ENCODE measurements at places on chromosomes 12 and 14.

DNA sequence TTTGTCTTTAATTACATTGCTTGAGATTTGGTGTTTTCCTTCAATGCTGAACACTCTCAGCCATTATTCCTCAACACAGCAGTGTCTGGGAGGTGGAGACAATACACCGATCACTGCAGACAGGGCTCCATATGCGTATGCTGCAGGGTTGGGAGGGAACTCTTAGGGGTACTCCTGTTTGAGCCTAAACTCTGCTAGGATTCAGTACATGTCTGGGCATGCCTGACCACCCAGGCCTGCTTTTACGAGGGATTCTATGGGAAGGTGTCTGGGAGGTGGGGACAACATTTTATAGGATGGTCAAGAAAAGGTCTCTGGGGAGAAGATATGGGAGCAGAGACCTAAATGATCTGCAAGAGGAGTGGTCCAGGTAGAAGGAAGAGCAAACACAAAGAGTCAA, 34.3 kb downstream of the DHRS2 start:
- no peak for DNase-seq

- no peak for DNase-seq
Observed at GRCh38 chr12:2417481-2418160, 364.8 kb downstream of the CACNA1C start.

- no peak for DNase-seq
Observed at GRCh38 chr14:79534703-79535353, 676.5 kb downstream of the DIO2 start.

GRCh38 chr12:120662879-120663278, 22.5 kb downstream of the CABP1 start:
- DNase-seq = no peak

GRCh38 chr12:65655074-65655493, 169.2 kb upstream of the HMGA2 start:
- no peak for DNase-seq

- DNase-seq = no peak
Observed at GRCh38 chr12:86613311-86613710, 357.1 kb upstream of the MGAT4C start.

DNA sequence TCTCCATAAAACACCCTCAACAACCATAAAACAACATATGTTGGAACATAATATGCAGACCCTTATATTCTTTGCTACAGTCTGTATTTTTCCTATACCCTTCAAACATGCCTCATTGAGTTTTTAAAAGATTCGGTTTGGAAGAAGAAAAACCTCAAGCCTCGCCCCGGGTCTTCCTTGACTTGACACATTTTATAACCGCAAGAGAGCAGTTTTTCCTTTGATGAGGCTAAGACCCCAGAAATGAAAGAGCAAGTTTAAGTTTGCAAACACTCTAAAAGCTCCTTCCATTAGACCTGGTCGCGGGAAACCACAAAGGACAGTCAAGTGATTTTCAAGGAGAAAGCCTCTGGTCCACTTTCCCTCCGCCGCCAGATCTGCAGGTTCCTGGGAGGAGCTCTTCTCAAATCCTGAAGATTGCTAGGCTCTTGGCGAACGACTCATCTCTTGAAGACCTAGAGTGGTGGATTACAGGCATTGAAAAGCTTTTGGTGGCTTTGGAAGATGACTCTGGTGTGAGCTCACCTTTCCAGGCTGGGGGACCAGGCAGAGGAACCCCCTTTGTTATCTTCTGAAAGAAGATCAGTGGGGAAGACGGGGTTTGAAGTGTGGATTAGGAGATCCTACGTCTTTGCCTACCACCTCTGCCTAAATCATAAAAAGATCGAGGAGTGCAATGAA, at the start of gene ASCL4:
Gene ASCL4 (plus strand): TSS at position 356 of the 681 bp plus-strand sequence. CDS start 515 bp downstream, outside the sequence.
- DNase-seq = no peak

GRCh38 chr12:197911-198695, 15.9 kb downstream of the SLC6A12 start:
- DNase-seq = no peak

- no peak for DNase-seq
Observed at GRCh38 chr12:65311260-65311659, 32.8 kb downstream of the MSRB3 start.

DNA sequence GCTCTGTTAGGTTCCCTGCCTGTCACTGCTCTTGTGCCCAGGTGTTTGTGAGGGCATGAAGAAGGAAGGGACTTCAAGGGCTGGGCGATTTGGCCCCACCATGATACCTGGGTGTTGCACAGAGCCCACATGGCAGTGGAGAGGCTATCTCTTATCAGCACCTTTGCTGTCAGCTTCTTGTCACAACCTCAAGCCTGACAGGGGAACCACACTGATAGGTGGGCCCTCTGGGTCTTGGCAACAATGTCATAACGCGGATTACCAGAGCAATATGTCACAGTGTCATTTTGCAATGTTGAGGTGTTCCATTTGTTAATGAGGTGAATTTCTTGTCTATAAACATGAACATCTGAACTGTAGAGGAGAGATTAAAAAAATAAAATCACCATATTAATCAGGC, 22.9 kb upstream of the CACNA1C start:
- DNase-seq = no peak

GRCh38 chr12:66119870-66120241, 10.7 kb downstream of the LLPH start:
- no peak for DNase-seq

- no peak for DNase-seq
Observed at GRCh38 chr12:88339254-88339949, 197.3 kb downstream of the TMTC3 start.

- no peak for DNase-seq
Observed at GRCh38 chr12:47650469-47650868, 55.4 kb downstream of the RPAP3 start.

DNA sequence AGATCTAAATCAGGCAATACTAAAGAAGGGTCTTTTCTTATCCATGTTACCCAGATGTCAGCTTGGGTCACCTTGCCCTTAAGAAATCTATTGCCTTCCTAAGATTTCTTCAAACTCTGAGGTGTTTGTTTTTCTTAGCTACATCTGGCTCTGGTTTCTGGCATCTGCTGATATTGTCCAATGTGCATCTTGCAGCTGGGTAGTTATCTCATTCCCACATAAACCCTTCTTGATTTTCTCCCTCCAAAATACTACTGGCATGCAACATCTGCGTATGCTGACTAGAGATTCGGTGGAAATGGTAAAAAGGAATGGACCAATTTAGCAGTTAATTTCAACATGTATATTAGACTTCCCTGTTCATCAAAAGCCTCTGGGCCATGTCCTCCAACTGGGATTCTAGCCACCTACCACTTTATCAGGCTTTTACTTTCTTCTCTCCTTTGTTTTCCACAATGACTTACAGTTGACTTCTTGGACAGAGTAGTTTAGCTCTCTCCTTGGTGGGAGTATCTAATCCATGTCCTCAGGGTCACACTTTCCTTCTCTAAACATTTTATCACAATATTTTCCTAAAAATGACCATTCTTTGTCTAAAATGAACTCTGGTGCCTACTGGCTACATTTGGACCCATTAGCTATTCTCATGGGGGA, 324.8 kb upstream of the FAR2 start:
- DNase-seq = no peak

DNA sequence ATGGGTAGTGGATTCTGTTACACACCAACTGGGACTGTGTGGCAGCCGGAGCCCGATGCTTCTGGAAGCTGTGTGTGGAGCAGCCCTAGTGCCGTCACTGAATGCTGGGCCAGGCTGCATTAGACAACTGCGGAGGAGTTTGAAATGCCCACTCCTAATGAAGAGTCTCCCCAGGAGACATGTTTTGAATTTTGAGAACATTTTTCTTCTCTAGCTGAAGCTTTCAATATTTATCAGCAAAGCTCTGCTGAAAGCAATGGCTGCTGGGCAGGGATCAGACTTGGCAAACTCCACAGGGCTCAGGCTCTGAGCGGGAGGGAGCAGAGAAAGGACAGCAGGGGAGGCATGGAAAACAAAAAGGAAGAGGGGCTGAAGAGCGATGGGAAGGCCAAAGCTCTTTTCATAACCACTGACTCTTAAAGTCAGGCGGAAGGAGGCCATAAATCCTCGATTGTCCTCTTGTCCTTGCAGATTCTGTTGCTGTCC, 189.1 kb downstream of the MON2 start:
- DNase-seq = no peak

DNA sequence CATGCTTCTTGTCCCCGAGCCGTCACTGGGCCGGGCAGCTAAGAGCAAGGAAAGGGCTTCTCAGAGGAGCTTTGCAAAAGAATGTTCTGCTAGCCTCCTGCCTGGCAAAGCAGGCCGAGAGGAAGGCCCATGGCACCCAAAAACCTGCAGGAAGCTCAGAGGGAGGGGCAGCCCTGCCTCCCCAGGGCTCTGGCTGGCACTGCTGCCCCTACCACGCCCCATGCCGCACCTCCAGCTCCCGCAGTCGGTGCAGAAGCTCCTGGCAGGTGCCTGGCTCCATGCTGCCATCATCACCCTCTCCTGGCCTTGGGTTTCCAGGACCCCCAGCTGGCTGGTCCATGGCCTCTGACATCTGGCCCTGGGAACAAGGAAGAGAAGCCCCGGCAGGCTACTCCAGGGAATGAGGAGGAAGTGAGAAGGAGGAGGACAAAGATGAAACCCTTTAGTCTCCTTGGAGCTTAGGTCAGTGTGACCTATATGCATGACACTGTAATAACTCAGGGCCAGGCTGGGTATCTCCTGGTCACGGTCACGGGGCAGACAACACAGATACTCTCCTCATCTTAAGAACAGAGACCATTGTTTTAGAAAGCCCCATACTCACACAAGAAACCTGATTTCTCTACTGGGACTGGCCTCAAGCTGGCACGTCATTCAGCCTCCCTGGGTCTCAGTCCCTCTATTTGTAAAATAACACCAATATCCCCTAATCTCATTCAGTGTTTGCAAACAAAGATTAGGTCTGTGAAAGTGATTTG, 24.3 kb downstream of the NCKAP5L start:
- DNase-seq = no peak

GRCh38 chr14:60508707-60509437, at the start of gene SIX6:
Gene SIX6, plus strand, starts transcription at chr14:60509146. Its CDS starts 253 bp downstream, at chr14:60509399.
- no peak for DNase-seq

DNA sequence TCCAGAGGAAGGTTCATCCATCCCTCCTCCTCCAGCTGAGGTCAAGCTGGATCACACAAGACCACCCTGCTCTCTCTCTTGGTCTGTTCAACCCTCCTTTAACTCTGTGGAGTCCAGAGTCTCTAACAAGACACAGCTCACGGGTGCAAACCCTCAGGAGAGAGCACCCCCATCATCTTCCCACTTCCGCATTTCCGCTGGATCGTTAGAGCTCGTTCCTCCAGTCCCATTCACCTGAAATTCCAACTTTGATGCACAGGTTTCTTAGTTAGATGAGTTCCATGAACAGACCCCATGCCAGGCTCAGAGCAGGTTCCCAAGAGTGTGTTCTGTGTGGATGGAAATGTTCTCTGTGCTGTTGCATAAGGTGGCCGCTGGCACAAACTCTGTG, 44.5 kb upstream of the P2RX7 start:
- DNase-seq = no peak

DNA sequence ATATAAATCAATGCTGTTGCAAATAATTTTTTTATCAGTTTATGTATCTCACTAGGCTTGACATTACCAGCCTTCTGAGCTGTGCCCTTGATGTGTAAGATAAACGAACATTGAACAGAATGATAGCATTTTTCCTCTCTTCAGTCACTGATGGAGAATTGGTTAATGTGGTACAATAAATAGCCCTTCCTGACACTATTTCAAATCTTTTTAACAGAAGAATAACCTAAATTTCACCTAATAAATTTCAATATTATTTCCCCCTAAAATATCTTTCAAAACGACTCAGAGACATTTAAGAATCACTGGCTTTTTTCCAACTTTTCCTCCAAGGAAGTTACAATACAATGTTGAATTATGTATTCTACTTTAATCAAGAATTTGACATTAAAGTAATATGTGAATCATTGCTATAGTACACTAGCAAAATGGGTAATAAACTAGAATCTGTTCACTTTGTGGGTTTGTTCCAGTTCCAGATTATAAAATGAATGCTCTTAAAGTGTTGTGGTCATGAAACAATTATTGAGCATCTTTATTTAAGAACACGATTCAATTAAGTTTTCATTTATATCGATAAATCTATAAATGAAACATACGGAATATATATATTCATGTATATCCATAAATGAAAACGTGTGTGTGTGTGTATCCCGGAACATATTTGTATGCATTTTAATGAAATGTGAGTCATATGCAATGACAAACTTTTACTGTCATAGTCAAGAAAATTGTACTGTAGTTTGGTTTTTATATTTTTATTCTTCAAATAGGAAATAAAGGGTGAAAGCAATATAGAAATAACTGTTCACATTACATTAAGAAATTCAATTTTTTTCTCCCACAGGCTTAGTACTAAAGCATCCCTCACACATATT, 2.5 kb upstream of the ATP2B1 start:
- no peak for DNase-seq

DNA sequence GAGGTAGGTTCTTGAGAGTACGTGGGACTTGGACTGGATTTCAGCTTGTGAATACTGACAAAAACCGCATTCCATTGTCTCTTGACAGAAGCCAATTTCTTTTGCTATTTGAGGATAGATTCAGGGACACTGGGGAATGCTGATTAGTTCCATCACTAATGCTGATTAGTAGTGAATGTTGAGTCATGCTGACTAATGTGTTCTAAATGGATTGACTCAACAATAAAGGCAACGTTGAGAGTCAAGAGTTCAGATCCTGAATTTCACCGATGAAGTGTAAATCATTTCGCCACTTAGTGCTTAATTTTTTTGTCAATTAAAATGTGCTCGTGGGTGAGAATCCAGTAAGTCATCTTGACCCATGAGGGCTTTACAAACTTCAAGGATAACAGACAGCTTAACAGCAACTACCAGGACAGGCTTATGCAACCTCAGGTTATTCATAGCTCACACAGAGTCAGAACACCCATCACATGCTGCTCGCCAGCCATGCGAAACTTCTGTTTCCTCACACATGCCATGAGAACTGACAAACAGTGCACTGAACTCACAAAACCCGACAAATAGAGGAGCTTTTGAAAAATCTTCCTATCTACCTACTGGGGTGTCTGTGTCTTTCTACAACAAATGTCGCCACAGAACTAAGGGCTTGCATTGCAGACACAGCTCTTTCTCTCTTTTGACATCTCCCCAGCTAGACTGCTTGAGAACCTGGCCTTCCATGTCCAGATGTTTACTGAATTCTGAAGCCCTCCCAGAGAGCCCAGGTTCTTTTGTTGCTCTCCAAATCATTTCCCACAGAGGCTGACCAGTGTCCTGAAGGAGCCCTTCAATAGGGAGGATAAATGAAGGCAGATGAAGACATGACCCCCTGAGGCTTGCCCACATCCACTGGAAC, 316.4 kb downstream of the ZFP36L1 start:
- DNase-seq = no peak

- no peak for DNase-seq
Observed at GRCh38 chr12:122837306-122838265, 2.3 kb downstream of the HIP1R start.

- DNase-seq = no peak
Observed at GRCh38 chr14:105138551-105139111, 29.9 kb downstream of the JAG2 start.

Measured in activated naive CD8-positive, alpha-beta T cell treated with anti-CD3 and anti-CD28 coated beads, Interleukin-2, amount 50 U/mL, for 16 hours (primary cell).